Endothelial cell (in vitro differentiated cells): ENCODE measurements at places on chromosomes 16 and 17. TPM values are rescaled to one million over a fixed set of nuclear protein-coding genes. Genes with fewer than 3 reads are reported as not detected.

DNA sequence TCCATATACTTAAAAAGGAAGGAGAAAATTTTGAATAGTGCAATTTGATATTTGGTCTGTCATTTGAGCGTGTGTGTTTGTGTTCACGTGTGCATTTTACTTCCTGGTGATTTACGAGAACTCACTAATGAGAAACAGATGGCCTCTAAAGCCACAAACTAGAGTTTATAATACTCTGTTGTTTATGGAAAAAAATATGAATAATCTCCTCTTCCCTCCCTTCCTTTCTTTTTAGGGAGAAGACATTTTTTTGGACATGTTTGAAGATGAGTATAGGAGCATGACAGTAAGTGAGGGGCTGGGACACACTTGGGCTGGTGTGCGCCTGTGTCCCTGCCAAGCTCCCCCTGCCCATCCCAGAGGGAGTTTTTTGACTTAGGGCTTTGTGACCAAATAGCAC lies 102.7 kb downstream of the CLEC16A start:
- no peak for DNase-seq

DNA sequence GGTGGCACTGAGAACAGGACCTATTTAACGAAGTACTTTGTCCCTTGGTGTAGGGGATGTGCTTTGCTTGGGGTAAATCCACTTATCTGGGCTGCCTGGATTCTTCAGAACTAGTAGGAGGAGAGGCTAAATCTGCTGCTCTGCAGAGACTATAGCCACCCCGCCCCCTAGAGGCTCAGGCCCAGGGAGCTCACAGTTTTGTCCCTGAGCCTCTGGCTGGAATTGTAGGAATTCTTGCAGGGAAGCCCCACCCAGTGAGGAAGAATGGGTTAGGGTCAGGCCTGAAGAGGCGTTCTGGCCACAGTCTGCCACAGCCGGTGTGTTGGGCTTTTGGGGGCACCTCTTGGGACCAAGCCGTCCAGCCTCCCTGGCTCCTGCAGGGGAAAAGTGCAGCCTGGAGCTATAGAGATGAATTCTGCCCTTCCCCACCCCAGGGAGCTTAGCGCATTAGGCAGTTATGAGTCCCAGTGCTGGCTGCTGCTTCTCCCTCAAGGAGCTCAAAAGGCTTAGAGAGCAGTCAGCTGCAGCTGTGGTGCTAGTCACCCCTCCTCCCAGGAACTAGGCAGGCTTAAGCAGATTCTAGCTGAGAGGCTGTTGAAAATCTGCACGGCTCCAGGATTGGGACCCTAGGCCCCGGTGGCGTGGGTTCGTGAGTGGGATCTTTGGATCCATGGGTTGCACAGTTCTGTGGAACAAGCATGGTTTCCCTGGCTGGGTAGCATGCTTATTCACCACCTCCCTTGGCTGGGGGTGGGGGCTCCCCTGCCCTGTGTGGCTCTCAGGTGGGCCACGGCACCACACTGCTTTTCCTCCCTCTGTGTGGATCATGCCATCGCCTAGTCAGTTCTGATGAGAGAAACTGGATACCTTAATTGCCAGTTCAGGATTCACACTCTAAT lies 237.4 kb upstream of the TOM1L1 start:
- no peak for DNase-seq

Gene ZFHX3
- 17.7 TPM for total RNA-seq

DNA sequence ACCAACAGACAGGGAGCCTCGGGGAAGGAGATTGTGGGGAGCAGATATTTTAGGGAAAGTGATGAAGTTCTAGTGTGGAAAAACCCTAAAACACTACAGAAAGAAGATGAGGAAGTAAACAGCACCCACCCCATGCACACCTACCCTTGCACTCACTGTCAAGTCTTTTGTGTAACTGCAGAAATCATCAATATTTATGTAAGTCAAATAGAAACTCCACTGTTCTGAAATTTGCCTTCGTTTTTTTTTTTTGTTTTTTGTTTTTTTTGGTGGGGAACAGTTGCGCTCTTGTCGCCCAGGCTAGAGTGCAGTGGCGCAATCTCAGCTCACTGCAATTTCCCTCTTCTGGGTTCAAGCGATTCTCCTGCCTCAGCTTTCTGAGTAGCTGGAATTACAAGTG lies 273.4 kb downstream of the CPPED1 start:
- no peak for DNase-seq

- DNase-seq = no peak
Observed at GRCh38 chr17:16040710-16041251, 41.2 kb downstream of the TTC19 start.

Gene FBXL16
- not detected for total RNA-seq

DNA sequence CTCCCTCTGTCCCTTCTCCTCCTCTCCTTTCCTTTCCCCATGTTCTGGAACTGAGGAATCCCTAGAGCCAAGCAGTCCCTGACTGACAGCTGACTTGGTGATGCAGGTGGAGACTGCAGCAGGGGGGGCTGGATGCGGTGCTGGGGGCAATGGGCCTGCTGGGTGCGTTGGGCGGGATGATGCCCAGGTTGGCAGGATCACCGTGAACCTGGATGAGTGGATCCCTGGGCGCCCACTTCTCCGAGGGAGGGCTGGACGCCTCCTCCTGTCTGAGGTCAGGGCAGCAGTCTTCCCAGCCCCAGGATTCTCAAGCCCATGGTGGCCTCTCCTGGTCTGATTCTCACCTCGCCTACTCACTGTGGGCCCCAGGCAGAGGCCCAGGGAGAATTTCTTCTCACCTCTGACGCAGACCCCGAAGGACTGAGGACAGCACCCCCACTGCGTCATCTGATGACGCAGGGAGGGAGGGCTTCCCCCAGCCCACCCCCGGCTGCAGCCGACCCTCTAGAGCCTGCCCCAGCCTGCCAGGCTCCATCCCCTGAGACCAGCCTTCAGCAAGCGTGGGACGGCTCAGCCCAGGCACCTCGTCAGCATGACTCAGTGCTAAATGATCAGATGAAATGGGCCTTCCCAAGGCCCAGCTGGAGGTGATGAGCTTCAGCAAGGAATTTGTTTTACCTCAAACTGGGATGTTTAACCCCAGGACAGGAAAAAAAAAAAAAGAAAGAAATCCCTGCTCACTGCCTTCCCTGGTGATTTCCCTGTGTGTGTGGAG lies 188.0 kb upstream of the TNRC6C start:
- DNase-seq = no peak

DNA sequence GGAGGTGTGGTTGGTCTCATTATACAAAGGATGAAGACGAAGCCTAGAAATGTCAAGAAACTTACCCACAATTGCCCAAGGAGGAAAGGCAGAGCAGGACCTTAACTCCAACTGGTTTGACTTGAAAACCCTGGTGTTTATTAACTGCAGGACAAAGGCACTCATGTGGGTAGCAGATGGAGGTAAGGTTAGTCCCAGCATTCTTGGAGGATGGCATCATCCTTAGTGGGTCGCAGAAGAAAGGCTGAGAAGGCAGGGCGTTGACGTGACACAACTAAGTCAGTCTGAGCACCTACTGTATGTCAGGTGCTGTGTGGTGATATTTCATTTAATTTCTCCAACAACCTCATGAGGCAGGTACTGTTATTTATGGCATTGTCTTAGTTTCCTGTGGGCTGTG lies 101.3 kb downstream of the HAPSTR1 start:
- DNase-seq = no peak

DNA sequence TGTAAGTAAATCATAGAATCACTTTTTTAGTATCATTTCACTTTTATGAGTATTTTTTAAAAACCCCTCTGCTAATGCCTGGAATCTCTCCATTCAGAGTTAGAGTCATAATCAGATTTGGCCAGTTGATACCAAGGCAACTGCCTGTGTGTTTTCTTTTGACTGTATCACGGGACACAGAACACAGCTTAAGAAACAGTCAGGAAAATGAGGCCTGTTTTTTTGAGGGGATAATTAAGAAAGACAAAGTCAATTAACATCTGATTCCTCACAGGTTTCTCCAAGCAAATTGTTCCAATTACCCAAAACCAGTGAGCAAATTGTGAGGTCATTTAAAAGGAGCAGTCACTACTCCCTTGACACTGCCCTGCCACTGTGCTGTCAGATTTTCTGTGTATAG lies 944.5 kb upstream of the SOX9 start:
- DNase-seq = no peak

GRCh38 chr17:80456465-80457235 lies 19.8 kb downstream of the NPTX1 start:
- no peak for DNase-seq

GRCh38 chr17:31390748-31391495 lies 553 bp upstream of the RAB11FIP4 start:
- no peak for DNase-seq

Gene HS3ST3B1
- 8.5 TPM for total RNA-seq

- no peak for DNase-seq
Observed at GRCh38 chr16:80586476-80586875, 45.7 kb downstream of the DYNLRB2 start.

Gene DPEP1
- total RNA-seq = 118 TPM

DNA sequence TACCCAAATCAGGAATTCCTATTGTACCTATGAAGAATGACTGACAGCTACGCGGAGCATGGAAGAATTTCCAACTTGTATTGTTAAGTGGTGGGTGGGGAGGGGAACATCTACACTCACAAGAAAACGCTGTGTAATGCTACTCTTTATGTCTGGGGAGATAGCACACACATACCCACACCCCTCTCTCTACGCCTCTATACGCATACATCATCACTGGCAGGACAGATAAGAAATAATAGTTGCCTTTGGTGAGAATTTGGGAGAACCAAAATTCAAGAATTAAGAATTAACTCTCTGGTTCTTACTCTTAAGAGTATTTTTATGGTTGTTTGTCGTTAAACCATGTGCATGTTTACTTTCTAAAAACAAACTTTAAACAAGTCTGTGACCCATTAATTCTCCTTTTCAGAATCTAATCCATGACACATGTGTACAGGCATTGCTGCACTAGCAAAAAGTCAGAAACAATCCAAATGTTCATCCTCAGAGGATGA lies 33.9 kb downstream of the CREBBP start:
- DNase-seq = no peak

- DNase-seq = no peak
Observed at GRCh38 chr16:12573300-12573699, 230.4 kb downstream of the CPPED1 start.
